ENCODE measurements at places on chromosomes 1 and 21.
A peak's percentile ranks its signal among the peaks of the same experiment; 100 is the strongest.

GRCh38 chr21:42547001-42547905 lies 33.6 kb downstream of the SLC37A1 start:
- DNase-seq, result no peak

- no peak for DNase-seq
Observed at GRCh38 chr1:184244962-184245361, 141.9 kb upstream of the C1orf21 start.

GRCh38 chr1:205922314-205922713 lies 20.9 kb downstream of the SLC26A9 start:
- DNase-seq, result no peak

- no peak for DNase-seq
Observed at GRCh38 chr1:221328371-221328770, 413.5 kb downstream of the DUSP10 start.

DNA sequence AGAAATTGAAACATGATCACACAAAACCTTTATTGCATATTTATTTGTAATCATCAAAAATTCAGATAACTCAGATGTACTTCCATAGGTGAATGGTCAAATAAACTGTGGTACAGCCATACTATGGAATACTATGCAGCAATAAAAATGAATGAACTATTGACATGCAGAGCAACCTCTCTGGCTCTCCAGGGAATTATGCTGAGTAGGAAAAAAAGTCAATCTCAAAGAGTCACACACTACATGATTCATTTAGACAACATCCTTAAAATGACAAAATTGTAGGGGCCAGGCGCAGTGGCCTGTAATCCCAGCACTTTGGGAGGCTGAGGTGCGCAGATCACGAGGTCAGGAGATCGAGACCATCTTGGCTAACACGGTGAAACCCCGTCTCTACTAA lies 104.0 kb downstream of the TPR start:
- DNase-seq, result no peak

DNA sequence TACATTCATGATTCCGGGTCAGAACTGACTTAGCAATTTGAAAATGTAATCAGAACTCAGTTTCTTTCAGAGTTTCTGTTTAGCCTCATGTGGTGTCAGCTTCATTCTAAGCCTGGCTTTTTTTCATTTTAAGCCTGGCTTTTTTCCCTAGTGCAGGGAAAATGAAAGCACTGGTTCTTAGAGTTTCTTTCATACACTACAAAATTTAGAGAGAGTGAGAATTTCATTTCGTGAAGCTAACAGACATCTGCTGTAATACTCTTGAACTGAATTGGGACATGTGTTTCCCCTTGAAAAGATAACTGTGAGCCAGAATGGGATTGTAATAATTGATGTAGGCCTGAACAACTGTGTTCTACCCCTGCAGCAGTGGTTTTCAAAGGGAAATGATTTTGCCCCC lies 95.3 kb upstream of the KIAA0040 start:
- no peak for DNase-seq

DNA sequence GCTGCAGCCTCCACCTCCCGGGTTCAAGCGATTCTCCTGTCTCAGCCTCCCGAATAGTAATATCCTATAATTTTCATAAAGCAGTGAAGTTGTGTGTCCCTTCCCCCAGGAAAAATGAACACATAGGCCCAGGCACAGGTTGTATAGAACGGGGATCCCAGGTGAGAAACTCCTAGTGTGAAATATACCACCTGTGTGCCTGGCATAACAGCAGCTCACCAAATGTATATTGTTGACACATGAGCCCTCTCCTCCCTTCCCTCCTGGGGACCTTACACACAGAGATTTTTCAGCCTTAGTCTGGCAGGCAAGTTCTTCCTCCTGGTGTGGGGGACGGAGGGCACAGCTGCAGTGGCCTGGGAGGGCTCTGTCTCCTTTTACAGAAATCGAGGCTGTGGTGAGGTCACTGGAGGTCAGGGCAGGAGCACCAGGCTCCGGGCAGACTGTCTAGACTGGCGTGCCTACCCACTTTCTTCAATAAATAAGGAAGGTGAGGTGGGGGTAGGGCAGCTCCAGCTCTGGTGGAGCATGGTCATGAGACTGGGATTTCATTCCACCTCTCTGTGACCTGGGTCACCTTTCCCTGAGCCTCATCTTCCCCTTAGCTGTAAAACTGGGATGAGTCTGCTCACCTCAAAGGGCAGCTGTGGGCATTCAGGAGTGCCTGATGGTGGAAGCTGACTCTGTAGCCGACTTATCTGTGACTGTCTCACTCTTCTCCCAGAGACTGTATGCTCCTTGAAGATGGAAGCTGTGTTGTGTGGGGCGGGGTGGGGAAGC lies 14.3 kb downstream of the RCC1 start:
- no peak for DNase-seq

DNA sequence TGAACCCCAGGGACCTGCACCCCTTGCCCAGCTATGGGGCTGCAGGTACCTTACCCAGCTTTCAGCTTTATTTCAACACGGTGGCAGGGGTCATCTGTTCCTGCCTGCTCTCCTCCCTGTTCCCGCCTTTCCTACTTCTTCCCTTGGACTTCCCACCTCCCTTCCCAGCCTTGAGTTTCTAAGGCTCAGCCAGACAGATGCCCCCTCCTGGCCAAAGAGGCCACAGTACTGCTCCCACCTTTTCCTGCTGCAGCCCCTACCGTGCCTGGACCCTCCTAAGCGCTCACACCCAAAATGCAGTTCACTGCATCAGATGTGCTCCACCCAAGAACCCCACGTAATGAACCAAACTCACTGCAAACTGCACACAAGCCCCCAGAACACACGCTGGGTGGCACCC lies 7.7 kb downstream of the NOC2L start:
- DNase-seq, result no peak

DNA sequence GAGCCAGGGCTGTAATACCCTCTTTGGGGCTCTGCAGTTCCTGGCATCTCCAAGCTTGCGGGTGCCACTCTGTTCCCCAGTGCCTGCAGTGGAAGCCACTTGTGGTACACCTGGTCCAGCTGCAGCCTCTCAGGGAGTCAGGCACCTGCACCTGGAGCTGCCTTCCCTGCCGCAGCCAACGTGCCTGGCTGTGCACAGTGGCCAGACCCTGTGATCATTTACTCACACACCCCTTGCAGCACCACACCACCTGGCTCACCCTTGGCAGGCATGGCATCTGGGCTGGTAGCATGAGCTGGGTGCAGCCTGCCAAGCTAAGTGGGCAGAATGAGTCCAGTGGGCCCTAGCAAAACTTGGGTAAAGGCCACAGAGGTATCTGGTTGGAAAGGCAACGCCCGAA lies 51.1 kb upstream of the NTPCR start:
- DNase-seq, result no peak

- DNase-seq, result no peak
Observed at GRCh38 chr1:190949939-190950338, 472.3 kb upstream of the BRINP3 start.

- no peak for DNase-seq
Observed at GRCh38 chr1:49356594-49356993, 579.9 kb upstream of the BEND5 start.

DNA sequence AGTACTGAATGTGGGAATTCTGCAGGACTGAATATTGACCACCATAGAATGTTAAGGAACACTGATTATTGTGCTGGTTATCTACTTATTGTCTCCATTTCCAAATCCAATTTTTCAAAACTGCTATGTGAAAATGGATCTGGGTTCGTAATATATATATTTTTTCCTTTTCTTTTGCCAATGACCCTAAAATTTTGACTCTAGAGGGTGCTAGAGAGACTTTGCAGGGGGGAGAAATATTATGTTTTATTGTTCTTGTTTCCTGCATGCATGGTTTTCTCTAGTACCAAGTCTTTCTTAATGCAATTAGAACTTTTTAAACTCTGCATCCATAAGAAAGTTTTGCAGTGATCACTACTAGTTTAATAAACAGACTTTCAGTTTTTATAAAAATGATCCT lies 1256.9 kb downstream of the BRINP3 start:
- no peak for DNase-seq

DNA sequence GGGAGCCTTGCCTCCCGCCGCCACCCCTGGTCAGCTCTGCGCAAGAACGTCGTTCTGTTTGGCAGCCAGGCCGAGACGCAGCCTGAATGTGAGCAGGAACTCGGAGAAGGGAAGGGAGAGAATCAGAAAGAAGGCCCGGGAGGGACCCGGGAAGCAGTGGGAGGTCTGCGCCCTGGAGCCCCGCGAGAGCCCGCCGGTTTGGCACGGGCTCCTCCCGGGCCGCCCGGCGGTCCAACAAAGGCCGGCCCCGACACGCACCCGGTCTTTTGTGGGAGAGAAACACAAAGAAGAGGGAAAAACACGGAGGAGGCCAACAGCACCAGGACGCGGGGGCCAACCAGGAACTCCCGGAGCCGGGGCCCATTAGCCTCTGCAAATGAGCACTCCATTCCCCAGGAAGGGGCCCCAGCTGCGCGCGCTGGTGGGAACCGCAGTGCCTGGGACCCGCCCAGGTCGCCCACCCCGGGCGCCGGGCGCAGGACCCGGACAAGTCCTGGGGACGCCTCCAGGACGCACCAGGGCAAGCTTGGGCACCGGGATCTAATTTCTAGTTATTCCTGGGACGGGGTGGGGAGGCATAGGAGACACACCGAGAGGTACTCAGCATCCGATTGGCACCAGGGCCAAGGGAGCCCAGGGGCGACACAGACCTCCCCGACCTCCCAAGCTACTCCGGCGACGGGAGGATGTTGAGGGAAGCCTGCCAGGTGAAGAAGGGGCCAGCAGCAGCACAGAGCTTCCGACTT lies 2.7 kb upstream of the OLIG2 start:
- DNase-seq, result no peak

GRCh38 chr1:86913399-86913895 lies 479 bp downstream of the SELENOF start:
- DNase-seq, result peak; percentile 5

- no peak for DNase-seq
Observed at GRCh38 chr21:40563900-40564299, 283.1 kb downstream of the DSCAM start.

DNA sequence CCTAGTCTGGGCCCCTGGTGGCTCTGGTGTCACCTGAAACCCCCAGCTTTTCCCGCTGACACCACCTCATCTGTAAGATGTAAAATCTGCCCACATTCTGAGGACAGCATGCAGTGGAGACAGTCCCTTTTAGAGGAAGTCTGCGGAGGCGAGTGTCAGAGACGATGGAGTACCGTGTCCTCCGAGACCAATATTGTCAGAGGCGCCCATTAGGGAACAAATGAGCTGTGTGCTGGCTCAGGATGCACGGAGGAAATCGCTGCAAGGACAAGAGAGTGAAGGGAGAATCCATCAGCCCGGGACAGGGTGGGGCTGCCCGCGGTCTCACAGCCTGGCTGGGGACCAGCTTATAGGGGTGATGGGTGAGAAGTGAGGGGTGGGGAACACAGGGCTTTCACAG lies 214.8 kb downstream of the MATN1 start:
- no peak for DNase-seq

- DNase-seq, result no peak
Observed at GRCh38 chr1:96723936-96724335, 2.4 kb downstream of the PTBP2 start.

GRCh38 chr1:79373481-79374125 lies 367.1 kb upstream of the ADGRL4 start:
- no peak for DNase-seq

GRCh38 chr1:91779548-91780021 lies 106.4 kb downstream of the TGFBR3 start:
- no peak for DNase-seq

DNA sequence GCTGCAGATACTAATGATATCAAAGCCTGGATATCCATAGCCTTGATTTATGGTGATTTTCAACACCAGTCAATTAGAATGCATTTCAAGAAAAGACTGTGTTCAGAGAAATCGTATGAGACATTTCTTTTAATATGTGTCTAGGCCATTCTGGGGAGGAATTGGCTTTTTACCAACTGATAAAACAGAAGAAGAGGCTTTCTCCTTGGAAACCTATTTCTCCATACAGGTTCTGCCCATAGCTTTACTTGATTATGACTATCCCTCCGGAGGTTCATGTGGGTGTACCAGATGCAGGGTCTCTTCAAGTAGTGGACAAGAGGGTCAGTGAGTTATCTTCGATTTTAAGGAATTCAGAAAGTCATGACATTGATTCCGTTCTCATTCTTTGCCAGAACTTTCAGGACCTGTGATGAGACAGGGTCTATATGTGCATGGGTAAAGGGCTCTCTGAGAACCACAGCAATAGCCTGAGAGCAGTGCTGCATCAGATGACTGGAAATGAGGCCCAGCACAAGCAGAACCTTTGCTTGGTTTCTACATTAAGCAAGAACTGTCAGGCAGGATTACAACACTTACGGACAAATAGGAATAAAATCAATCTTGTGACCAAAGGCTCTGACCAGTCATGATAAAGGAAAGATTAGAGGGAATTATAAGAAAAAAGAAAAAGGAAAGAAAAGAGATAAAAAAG lies 263.7 kb upstream of the SGIP1 start:
- no peak for DNase-seq

DNA sequence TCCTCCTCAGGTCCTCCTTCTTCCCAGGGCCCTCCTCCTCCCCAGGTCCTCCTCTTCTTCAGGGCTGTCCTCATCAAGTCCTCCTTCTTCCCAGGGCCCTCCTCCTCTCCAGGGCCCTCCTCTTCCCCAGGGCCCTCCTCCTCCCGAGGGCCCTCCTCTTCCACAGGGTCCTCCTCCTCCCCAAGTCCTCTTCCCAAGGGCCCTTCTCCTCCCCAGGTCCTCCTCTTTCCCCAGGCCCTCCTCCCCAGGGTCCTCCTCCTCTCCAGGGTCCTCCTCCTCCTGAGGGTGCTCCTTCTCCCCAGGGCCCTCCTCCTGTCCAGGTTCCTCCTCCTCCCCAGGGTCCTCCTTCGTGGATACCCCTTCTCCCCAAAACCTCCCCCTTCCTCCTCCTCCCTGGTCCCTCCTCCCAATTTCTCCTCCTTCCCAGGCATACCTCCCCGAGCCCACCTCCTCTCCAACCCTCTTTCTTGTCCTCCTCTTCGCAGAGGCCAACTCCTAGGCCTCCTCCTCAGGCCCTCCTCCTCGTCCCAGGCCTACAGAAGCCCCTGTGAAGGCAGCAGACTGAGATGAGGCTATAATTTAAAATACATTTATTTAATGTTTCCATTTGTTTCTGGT lies 29.5 kb downstream of the WNT9A start:
- DNase-seq, result no peak

GRCh38 chr1:212557739-212558692 lies 50.5 kb upstream of the ATF3 start:
- DNase-seq, result no peak

DNA sequence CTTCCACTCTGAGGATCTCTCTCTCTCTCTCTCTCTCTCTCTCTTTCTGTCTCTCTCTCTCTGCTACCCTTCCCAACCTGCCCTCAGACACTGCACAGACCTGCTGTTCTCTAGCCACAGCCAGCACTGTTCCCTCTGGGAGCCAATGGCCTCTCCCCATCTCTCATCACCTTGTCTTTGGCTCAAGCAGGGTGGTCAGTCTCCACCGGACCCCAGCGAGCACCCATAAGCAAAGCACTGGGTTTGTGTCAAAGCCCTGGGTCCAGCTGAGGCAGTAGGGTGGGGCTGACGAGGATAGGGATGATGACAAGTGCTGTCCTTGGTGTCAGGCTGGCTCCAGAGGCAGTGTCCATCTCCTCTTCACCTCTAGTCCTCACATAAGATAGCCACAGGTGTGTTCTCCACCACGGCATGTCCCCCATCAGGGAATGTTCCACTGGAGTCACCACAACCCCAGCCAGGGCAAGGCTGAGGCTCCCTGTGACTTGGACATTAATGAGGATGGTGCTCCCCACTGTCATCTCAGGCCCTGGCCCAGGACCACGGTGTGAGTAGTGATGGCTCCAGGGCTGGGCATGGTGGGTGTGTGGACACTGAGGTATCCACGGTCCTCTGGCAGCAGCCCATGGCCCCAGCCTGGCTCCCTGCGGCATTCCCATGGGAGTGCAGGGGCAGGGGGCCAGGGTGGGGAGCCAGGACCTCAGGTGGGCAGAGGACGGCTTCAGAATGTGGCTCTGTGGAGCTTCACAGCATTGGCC lies 8.4 kb upstream of the GOLT1A start:
- DNase-seq, result no peak

GRCh38 chr1:52404116-52404974 lies at the start of the genes ORC1 and PRPF38A:
TSS of gene ORC1 (minus strand) at chr1:52404423. CDS start at chr1:52402223, 2,200 bp downstream.
TSS of gene PRPF38A (plus strand) at chr1:52404602. CDS start at chr1:52404750, 148 bp downstream.
- peak; percentile 94 for DNase-seq

Measured in activated effector memory CD4-positive, alpha-beta T cell treated with Interleukin-2 at 50 U/mL for 16 hours (primary cell).